ENCODE measurements at places on chromosomes 12 and 14.
A peak's percentile ranks its signal among the peaks of the same experiment; 100 is the strongest.

DNA sequence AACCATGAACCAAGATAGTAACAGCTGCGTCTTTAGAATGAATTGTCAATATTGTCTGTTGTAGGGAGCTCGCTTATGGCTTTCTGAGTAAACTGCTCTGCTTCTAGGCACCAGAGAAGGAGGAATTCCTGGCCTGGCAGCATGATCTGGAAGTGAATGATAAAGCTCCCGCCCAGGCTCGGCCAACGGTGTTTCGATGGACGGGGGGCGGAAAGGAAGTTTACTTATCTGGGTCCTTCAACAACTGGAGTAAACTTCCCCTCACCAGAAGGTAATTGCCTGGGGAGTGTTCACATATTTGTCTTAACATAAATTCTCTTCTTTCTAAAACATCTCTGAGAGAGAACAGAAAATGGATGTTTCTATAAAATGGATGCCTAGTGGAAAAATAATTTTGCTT is 4.3 kb downstream of the PRKAB1 start:
- DNase-seq = no peak

GRCh38 chr12:33322519-33322918 is 117.1 kb downstream of the SYT10 start:
- no peak for DNase-seq

- DNase-seq = no peak
Measured at GRCh38 chr12:4766445-4766844, 46.2 kb downstream of the GALNT8 start.

DNA sequence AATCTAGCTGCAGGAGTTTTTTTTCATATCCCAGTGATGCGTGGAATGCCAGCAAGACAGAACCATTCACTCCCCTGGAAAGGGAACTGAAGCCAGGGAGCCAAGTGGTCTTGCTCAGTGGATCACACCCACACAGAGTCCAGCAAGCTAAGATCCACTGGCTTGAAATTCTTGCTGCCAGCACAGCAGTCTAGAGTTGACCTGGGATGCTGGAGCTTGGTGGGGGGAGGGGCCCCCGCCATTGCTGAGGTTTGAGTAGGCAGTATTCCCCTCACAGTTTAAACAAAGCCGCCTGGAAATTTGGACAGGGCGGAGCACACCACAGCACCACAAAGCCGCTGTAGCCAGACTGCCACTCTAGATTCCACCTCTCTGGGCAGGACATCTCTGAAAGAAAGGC is 86.9 kb upstream of the STXBP6 start:
- no peak for DNase-seq

- no peak for DNase-seq
Measured at GRCh38 chr14:89030921-89031320, 206.5 kb downstream of the TTC8 start.

DNA sequence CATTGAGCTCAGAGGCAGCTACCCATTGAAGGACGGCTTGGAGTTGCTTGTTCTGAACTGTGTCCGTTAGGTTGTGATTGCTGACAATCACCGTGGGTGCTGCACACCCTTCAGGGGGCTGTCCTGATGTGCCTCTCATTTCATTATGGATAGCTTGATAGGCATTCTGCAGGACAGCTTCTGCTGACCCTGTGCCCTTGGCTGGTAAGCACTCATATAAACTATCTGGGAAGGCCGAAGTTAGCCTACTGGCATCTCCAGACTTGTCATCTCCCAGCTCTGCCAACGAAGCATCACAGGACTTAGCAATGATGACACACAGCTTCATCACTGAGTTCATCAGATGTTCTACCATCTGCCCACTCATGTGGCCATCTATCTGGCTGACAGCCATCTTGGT is 22.3 kb downstream of the AKAP3 start:
- DNase-seq = no peak

- DNase-seq = no peak
Measured at GRCh38 chr14:100980823-100981222, 77.3 kb upstream of the RTL1 start.

GRCh38 chr12:95874452-95874851 is 15.7 kb downstream of the SNRPF start:
- no peak for DNase-seq

GRCh38 chr12:114751712-114752111 is 67.7 kb upstream of the TBX3 start:
- DNase-seq = no peak

- DNase-seq = no peak
Measured at GRCh38 chr12:92438641-92439419, 264.0 kb upstream of the PLEKHG7 start.

- peak; percentile 50 for DNase-seq
Measured at GRCh38 chr12:48795550-48796455, 6.9 kb upstream of the ADCY6 start.

- no peak for DNase-seq
Measured at GRCh38 chr12:41188058-41188840, at the start of gene PDZRN4. PDZRN4 (plus strand) TSS chr12:41188320.

- no peak for DNase-seq
Measured at GRCh38 chr12:39830171-39830570, 210.6 kb upstream of the ABCD2 start.

DNA sequence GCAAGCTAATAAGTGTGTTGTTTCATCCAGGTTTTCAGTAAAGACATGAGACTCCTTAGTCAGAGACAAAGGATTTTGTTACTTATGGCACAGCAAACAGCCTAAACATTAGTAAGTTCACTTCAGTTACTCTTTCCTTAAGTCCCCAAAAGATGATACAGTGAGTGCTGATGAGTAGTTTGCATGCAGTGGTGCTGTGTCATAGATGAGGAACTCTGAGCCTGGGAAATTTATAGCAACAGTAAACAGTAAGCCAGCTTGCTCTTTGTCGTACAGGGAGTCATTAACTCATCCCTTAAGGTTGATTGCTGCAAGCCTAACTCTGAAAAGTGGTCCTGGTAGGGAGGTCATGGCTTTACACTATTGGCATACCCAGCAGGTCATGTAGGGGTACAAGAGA is 208.6 kb upstream of the OR4E1 start:
- DNase-seq = no peak

- DNase-seq = no peak
Measured at GRCh38 chr14:87252103-87252502, 740.9 kb downstream of the GALC start.

DNA sequence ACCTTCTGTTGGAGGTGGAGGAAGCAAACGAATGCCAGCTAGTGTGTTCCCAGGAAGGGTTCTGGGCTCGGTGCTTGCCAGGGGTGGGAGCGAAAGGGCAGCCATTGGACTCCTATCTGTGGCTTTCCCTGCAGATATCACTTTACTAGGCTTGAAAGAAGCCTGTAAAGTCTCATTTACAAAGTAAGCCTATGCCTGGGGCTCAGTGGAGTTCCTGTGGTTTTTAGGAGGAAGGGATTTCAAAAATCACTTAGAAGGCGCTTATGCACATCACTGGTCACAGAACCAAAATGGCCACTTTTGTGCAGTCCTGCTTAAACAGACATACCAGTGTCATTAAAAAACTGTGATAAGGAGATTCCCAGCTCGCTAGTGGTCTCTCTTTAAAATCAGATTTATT is 22.7 kb downstream of the CLMN start:
- no peak for DNase-seq

DNA sequence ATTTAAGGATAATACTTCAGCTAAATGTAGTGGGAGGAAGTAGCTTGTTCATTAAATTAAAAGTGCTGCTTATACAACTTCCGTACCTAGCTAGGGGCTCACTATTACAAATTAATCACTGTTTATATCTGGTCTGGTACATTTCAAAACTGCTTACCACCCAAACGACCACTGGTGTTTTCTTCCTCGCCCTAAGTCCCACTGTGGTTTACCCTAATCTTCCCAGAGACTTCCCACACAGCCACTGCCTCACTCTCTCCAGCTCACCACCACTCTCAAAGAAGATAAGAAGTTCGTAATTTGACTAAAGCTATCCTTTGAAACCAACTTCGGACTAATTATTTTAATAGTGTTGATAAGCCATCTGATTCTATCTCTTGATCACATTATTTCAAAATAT is 62.6 kb downstream of the PLXNC1 start:
- no peak for DNase-seq

GRCh38 chr12:47797441-47797840 is 22.3 kb downstream of the HDAC7 start:
- no peak for DNase-seq

GRCh38 chr12:53982648-53983567 is 2.0 kb upstream of the HOXC10 start:
- DNase-seq = no peak

DNA sequence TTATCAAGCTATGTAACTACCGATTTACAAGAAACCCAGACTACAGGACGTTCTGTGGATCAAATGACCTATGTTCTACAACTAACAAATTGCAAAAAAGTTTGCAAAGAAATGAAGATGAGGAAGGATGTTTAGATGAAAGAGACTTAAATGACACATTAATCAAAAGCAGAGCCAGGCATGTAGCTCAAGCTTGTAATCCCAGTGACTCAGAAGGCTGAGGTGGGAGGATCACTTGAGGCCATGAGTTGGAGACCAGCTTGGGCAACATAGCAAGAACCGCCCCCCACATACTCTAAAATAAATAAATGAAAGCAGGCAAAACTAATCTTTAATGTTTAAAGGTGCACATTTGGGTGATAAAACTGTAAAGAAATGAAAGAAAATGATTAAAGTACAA is 331.9 kb downstream of the BTG1 start:
- no peak for DNase-seq

DNA sequence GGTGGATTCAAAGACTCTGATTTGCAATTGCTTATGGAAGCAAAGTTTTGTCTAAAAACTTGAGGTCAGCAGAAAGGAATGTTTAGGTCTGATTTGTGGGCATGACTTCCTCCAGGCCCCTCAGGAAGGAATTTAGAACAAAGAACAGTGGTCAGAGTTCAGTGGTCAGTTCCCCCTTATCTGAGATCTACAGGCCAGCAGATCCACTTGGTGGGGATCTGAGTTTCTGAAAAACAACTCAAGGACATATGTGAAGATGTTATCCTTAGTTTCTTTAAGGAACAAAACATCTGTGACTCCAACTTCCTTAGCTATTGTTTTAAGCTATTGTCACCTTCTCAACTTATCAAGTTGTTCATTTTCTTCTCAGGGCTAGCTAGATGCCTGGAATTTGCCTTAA is 28.0 kb upstream of the NAA30 start:
- no peak for DNase-seq

GRCh38 chr12:98127336-98127679 is 388.1 kb upstream of the TMPO start:
- DNase-seq = no peak

- no peak for DNase-seq
Measured at GRCh38 chr12:24045816-24046257, 96.4 kb upstream of the SOX5 start.

DNA sequence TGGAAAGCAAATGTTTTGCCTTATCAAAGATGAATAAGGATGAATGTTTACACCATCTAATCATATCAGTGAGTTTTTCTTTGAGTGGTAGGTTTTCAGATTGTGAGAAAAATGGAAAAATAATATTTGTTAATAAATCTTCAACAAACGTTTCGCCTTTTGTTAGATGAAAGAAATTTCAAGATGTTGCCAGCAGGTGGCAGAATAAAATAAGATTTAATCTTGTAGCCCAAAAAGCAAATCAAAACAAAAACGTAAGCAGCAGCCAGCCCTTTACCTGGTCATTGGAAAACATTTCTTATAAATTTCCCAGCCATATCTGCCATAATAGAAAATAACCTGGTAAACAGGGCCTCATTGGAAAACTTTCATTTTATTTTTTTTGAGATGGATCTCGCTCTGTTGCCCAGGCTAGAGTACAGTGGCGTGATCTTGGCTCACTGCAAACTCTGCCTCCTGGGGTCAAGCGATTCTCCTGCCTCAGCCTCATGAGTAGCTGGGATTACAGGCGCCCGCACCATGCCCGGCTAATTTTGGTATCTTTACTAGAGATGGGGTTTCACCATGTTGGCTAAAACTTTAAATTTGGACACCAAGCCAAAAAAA is 15.4 kb upstream of the TMEM120B start:
- DNase-seq = no peak

DNA sequence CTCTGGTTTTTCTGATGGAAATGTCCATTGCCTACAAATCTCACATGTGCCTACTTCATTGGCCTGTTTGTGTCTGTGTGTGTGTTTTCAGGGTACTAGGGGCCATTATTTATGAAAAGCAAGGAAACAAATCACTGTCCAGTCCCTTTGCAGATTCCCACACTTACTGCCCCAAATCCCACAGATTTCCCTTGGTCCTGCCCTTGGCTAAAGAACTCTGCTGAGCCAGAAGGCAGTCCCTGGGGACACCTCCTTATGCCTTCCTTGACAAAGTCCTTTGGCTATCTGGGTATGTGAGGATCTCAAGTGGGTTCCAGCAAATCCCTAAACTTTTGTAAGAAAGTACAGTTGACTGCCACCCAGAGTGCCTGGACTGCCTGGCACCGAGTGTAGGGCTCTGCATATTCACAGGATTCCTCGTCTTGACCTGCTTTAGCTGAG is 388.1 kb downstream of the BCAT1 start:
- no peak for DNase-seq

DNA sequence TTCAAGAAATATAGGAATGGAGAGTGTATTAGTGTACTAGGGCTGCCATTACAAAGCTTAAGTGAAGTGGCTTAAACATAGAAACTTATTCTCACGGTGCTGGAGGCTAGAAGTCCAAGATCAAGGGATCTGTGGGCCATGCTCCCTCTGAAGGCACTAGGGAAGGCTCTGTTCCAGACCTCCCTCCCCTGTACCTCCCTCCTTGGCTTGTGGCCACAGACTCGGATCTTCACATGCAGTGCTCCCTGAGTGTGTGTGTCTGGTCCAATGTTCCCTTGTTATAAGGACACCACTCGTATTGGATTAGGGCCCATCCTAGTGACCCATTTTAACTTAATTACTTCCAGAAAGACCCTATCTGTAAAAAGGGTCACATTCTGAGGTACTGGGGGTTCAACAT is 225.6 kb downstream of the VRK1 start:
- DNase-seq = no peak

- no peak for DNase-seq
Measured at GRCh38 chr12:117192057-117192456, 1.8 kb upstream of the FBXO21 start.

GRCh38 chr14:21748869-21749303 is 75.3 kb upstream of the OR4E1 start:
- peak; percentile 43 for DNase-seq

- DNase-seq = no peak
Measured at GRCh38 chr14:64265222-64265621, 28.9 kb downstream of the ESR2 start.

All from stimulated activated CD4-positive, alpha-beta T cell treated with anti-CD3 and anti-CD28 coated beads, Interleukin-12 subunit alpha, Interleukin-12 subunit beta, amount 100 ng/mL, for 4 hours (primary cell).